ENCODE measurements at places on chromosomes 5 and 9. TPM values are rescaled to one million over a fixed set of nuclear protein-coding genes. Genes with fewer than 3 reads are reported as not detected.

The NTNG2 gene
- total RNA-seq, result 16.9 TPM

The GPR21 gene
- 1.4 TPM for total RNA-seq

GRCh38 chr9:14542071-14542470 lies 151.2 kb downstream of the ZDHHC21 start:
- no peaks in the 10 kb centered on the region for H3K4me1 ChIP-seq
- no peak overlapping the region for H3K27ac ChIP-seq
- H3K4me3 ChIP-seq, result no peak overlapping the region
- H3K36me3 ChIP-seq, result no peaks in the 10 kb centered on the region

DNA sequence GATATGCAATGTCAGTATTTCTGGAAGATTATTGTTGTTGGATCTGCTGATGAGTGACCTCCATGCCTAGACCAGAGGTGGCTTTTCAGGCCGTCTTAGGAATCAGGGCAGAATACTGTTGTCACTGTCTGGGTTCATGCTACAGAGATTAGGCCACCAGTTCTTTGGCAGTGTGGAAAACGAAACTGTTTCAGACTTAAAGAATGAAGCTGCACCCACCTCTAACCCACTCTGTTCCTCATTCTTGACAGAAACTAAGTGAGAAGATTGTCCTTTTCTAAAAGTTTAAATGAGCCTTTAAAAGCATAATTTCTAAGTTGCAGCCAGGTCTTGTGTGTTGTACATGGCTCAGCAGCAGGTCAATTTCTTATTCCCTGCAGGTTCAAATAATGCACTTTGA lies 444.3 kb downstream of the ENC1 start:
- H3K36me3 ChIP-seq, result no peaks in the 10 kb centered on the region
- no peaks in the 10 kb centered on the region for H3K4me1 ChIP-seq
- no peaks in the 10 kb centered on the region for H3K27me3 ChIP-seq
- no peak for DNase-seq
- no peak overlapping the region for H3K27ac ChIP-seq

DNA sequence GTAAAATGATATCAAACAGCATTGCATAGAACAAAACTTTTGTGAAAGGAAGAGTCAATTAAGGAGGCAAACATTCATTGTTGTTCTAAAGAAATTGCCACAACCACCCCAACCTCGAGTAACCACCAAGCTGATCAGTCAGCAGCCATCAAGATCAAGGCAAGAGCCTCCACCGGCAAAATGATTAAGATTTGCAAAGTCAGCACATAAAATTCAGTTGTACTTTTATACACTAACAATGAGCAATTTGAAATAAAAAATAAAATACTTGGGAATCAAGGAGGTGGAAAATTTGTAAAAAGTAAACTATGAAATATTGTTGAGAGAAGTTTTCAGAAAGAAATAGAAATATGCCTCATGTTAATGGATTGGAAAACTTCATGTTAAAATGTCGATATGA lies 1118.5 kb downstream of the PTPRD start:
- DNase-seq, result no peak
- no peaks in the 10 kb centered on the region for H3K27me3 ChIP-seq
- H3K36me3 ChIP-seq, result no peaks in the 10 kb centered on the region
- H3K4me1 ChIP-seq, result no peaks in the 10 kb centered on the region

Measured in right atrium auricular region (tissue), 2 donors.